ENCODE measurements at places on chromosomes 3 and 15.
A peak's percentile ranks its signal among the peaks of the same experiment; 100 is the strongest.

DNA sequence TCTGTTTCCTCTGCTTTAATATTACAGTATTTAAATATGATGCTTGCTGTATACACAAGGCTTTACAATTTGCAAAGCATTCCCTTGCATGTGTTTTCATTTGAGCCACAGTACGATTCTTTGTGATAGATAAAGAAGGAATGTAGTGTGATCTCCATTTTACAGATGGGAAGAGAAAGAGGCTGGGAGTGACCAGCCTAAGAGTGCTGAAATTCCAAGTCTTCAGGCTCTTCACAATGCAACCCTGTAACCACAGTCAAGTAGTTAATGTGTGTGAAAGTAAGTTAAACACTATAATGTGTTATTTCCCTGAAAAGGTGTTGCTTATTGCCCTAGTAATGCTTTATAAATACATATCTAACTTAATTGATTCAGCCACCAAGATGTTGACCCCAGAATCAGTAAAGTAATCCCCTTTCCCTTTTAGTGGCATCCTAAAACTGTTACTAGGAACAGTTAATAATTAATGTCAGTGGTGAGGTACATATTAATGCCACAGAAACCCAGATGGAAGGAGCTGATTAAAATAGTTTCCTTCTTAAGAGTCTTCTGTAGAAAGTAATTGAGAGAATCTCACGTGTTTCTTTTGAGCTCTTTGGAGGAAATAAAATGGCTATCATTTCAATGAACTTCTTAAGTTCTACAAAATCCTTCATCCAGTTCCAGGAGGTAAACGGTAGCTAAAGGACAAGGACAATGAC, 110.4 kb downstream of the IL12A start:
- DNase-seq, result no peak

DNA sequence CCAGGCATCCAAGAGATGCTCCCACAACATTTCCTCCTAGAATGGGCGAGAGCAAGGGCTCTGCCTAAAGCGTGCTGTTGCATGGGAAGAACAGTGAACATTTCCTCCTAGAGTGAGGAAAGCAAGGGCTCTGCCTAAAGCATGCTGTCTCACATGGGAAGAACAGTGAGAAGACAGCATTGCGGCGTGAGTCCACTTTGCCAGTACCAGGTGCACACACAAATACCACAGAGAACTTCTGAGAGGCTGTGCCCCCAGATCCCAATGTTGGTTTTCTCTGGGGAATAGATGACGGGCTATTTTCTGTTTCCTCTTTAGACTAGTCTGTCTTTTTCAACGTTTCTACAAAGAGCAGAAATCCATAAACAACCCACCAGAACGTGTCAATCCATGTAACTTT, 142.9 kb downstream of the LRRK1 start:
- DNase-seq, result no peak

DNA sequence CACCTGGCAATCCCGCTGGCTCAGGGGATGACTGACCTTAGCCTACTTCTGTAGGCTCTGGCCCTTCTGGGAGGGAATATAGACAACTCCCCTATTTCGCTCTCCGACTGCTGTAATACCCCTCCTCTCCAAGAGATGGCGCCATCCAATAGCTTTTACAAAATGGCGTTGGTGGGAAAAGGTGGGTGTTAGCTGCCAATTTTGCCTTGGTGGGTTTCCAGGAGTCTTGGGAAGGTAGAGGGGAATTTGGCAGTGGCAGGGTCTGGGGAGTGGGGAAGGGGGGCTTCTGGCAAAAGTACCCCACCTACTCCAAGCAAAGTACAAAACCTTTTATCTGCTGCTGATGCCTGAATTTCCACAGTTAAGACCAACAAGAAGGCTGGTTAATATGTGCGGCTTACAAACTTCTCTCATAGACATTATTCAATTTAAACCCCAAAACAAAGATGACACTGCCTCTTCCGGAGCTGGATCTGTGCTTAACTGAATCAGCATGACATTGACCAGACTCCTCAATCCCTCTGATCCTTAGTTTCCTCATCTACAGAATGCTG, 62.1 kb downstream of the RASGRF1 start:
- peak; percentile 39 for DNase-seq

GRCh38 chr15:90873488-90873997, 5.2 kb downstream of the FURIN start:
- no peak for DNase-seq

GRCh38 chr3:101150504-101150903, 157.3 kb upstream of the ABI3BP start:
- DNase-seq, result no peak

DNA sequence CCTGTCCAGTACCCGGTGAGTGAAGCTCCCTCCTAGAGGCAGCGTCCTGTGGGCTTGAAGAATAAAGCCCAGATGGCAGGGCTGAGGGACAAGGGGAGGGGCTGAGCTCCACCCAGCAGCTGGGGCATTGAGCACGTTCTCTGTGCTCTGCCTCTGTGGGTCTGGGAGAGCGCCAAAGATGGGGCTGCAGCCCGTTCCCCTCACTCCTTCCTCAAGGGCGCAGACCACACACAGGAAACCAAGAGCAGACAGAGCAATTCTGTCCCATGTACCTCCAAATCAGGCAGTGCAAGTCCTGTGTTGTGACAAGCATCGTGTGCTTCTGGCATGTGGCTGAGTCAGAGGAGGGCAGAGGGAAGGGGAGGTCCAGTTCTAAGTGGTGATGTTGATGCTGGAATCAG, 15.7 kb upstream of the KIF23 start:
- peak; percentile 18 for DNase-seq

Measured in lung (tissue), 17 donors.